Naive B cell (primary cell): ENCODE measurements at places on chromosomes 4 and X.

DNA sequence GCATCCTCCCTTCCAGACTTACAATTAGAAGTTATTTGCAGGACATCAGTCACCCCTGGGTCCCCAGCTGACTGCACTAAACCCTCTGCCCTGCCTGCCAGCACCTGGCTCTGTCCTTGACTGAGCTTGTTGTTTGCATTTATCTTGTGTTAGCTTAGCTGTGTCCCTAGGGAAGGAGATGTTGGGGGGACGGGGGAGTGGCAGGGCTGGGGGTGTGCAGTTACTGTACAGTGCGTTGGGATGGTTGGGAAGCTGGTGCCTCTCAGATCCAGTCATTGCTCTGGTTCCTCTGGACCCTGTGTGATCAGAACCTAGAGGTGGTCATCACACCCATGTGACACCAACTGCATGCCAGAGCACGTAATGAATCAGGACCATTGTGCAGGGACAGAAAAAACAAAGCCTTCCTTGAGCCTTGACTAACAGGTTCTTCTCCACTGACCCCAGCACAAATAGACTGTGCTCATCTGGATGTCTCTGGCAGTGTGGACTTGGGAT is 32.7 kb upstream of the PROM1 start:
- DNase-seq = no peak

GRCh38 chr4:105859233-105859632 is 36.0 kb upstream of the NPNT start:
- DNase-seq = no peak

DNA sequence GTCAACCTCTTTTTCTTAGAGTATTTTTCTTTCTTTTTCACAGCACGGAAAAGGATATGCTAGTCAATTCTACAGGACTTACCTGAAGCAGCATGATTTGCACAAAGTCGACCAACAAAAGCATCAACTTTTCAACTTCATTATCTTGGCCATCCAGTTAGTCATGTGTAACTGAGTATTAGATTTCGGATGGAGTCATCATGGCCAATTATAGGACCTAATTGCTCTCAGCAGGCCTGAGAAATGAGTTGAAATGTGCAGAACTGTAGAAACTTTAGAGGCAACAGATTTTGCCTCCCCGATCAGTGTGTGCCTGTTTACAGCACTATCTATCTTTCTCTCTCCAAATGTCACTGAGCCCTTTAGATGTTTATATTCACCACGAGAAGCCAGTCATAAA is 41.0 kb downstream of the PCDH10 start:
- no peak for DNase-seq

GRCh38 chrX:19883878-19884277 is 3.5 kb downstream of the SH3KBP1 start:
- DNase-seq = no peak

- no peak for DNase-seq
These were observed 230.4 kb downstream of the CRLF2 start for GRCh38 chrX:981791-982626.

GRCh38 chr4:158046345-158046744 is 126.5 kb downstream of the GASK1B start:
- no peak for DNase-seq

DNA sequence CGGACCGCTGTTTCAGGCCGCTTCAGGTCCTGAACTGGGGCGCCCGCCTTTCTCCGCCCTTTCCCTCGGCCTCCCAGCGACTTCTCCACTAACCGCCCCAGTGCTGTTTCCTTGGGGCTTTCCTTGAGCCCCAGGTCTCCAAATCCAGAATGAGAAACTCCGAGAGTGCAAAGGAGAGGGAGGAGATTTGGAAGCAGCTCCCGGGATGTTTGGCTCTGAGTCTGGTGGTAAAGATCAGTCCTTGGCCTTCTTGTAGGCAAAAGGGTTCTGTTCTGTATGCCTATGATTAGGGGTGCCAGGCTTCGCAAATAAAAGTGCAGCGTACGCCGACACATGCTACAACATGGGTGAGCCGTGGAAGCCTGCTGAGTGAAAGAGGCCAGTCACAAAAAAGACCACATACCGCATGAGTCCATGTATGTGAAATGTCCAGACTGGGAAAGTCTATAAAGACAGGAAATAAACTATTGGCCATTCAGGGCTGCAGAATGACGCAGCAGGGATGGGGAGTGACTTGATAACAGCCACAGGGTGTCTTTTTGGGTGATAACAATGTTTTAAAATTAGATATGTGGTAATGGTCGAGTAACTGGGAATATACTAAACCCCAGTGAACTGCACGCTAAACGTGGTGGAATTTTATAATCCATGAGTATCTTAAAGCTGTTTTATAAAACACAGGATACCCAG is 99.8 kb downstream of the TRAPPC11 start:
- no peak for DNase-seq

GRCh38 chrX:136806891-136807410 is 26.2 kb upstream of the ARHGEF6 start:
- DNase-seq = no peak

DNA sequence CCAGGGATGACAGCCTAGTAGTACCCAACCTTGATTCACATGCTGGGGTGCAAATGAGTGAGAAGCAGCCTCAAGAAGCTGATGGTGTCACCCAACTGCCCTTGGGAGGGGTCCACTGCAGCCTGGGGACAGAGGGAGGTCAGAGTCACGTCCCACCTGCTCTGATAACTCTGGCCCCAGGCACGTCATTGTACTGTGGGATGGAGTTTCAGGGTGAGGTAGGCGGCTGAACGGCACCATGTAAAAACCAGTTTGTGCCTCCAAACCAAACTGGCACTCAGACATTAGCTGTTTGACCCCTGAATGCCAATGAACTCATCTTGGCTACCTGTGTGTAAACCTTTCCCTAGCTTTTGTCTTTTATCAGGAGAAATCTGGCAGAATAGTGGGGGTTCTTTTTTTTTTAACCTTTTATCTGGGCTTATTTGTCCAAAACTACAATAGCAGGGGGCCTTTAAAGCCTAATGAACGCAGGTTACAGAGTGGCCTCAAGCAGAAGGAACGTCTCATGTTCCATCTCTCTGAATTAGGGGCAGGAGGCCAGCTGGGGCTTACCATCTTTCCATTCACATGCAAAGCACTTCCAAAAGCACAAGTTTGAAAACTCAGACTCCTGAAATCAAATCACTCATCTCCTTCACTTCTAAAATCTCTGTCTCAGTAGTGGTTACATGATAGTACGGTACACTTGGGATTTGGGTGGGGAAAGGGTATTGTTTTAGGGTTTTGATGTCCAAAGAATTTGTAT is 89.4 kb downstream of the IRF2 start:
- no peak for DNase-seq

DNA sequence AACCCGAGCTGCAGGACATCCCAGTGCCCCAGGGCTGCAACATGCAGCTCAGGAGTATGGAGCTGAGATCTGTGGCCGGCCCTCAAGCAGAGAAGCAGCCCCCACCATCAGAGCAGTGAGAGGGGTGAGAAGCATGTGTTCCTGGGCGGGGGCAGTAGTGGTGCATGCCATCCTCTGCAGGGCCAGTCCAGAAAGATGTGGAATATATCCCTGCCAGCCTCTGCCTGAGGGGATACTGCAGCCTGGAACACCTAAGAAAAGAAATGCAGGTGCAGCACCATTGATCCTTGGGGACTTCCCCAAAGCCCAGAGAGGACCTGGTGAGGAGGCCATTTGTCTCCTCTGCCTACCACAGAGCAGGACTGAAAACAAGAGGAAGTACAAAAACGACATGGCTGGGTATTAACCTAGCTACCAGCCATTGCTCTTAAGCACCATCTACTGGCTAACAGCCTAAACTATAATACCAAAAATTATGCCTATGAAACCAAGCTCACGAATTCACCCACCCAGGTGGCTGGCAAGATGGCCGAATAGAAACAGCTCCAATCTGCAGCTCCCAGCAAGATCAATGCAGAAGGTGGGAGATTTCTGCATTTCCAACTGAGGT is 158.8 kb downstream of the ADGRA3 start:
- DNase-seq = no peak

- no peak for DNase-seq
These were observed 186.0 kb upstream of the FAM241A start for GRCh38 chr4:111959222-111959621.

GRCh38 chr4:159347813-159348212 is 244.9 kb downstream of the RAPGEF2 start:
- DNase-seq = no peak

GRCh38 chrX:150224676-150225075 is 138.4 kb upstream of the MAMLD1 start:
- no peak for DNase-seq

DNA sequence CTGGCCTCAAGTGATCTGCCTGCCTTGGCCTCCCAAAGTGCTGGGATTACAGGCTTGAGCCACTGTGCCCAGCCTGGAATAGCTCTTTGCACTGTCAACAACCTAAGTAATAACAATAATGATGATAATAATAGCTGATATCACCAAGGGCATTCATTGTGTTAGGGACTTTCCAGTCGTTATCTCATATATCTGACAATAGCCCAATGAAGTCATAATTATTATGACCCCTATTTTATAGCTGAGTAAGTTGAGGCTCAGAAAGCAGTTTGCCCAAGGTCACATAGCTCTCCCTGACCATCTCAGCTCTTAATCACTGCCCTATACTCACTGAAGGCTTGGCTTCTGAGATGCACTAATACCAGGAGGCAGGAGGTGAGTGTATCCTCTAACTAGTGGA is 18.7 kb upstream of the MAP7D3 start:
- DNase-seq = no peak
